ENCODE measurements at places on chromosomes 4 and X.

- DNase-seq = no peak
These were observed 16.7 kb downstream of the LGI2 start for GRCh38 chr4:25013756-25014661.

DNA sequence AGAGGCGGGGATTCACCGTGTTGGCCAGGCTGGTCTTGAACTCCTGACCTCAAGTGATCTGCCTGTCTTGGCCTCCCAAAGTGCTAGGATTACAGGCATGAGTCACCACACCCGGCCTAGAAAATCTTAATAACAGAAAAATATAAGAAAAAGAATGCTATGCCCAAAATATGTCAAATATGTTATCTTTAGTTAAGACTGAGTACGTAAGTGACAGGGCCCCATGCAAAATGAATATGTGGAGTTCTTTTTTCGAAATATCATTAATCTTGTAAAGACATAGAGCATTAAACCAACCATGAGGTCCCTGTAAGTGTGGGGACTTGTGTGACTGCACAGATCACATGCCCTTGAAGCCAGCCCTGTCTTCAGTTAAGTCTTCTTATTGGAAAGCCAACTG is 8.9 kb upstream of the ZNF518B start:
- no peak for DNase-seq

DNA sequence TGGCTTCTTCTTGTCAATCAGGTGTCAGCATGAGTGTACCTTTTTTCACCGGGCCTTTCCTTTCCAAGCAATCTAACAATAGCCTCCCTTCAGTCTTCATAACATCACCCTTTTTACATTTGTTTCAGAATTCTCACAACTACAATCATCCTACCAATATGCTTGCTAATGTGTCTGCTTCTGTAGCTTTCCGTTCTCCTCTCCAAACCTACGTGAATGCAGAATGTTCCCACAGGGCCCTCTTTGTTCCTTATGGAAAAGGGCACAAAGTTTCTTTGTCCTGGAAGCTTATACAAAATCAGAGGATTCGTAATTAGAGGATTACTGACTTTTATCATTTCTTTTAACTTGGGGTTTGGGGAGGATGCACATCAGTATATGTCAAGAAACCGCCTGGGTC is 461.8 kb downstream of the CENPC start:
- no peak for DNase-seq

DNA sequence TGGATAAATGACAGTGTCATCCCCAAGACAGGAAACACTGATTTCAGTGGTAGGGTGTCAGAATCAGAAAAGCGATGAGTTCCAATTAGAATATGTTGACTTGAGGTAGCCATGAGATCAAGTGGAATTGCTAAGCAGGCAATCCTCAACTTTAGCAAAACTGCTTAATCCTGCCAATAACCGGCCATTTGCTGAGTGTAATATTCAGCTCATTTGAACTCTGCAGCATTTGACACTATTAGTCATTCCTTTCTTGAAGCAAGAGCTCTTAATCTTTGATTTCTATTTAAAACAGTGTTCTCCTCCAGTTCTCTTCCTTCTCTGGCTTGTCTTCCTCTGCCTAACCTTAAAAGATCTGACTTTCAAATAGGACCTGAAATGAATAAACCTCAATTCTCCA is 68.7 kb upstream of the DCLK2 start:
- no peak for DNase-seq

DNA sequence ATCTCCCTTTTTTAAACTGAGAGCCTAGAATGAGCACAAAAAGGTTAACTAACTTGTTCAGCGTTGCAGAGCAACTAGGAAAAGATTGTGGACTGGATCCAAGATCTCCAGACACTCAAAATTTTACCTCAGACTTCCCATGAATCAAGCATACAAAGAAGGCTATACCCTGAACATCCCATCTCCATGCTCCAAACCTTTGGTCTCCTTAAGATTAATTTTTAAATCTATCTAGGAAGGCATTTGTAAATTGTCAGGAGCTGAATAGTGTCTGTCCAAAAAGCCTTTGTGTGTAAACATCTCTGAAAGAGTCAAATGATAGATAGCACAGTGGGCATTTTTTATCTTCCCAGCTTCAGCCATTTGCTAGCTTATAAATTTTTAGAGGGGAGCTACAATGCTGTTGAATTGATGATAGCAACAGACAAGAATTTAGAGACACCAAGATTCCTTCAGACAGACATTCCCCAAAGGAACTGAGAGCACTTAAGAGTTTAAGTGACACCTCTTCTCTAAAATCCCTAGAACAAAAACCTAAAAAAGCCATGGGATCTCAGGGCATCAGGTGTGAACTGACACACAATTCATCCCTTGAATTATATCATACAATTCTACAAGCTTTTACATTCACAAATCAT is 480.8 kb upstream of the FAM241A start:
- DNase-seq = no peak
